ENCODE measurements at places on chromosomes 7 and 10.

GRCh38 chr7:34501156-34501555 is 156.9 kb upstream of the NPSR1 start:
- DNase-seq = no peak

- no peak for DNase-seq
These were observed 6.9 kb upstream of the UBE2H start for GRCh38 chr7:129959471-129960203.

DNA sequence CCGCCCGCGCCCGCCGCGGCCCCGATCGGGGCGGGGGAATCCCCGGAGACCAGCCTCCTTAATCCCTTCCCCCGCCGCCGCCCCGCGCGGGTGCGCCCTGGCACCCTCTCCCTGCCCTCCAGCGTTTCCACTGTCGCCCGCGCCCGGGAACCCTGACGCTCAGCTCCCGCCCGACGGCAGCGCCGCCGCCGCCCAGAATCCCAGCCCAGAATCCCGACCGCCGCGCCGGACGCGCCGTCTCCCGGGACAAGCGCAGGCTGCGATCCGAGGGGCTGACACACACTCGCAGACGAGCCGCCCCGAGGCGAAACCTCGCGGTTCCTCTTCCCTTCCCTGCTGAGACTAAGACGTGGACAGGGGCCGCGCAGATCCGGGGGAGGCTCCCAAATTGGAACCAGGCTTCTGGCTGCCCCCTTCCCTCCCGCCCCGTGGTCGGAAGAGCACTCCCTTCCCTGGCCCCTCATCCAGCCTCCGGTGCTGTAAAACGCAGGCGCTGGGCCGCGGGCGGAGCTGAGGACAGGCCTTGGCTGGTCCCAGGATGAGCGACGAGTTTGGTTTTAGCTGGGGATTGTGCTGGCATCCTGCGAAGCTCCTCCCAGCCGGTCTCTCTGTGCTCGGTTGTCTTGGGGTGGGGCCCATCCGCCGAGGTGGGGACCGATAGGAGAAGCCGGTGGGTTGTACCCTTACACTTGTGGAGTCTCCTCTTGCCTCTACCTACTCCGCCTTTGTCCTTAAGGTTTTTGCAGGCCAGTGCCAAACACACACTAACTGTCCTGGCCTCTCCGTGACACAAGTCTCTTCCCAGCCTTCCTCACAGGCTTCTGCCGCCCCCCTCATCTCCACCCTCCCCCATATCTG is 1.1 kb downstream of the MARVELD1 start:
- DNase-seq = no peak

DNA sequence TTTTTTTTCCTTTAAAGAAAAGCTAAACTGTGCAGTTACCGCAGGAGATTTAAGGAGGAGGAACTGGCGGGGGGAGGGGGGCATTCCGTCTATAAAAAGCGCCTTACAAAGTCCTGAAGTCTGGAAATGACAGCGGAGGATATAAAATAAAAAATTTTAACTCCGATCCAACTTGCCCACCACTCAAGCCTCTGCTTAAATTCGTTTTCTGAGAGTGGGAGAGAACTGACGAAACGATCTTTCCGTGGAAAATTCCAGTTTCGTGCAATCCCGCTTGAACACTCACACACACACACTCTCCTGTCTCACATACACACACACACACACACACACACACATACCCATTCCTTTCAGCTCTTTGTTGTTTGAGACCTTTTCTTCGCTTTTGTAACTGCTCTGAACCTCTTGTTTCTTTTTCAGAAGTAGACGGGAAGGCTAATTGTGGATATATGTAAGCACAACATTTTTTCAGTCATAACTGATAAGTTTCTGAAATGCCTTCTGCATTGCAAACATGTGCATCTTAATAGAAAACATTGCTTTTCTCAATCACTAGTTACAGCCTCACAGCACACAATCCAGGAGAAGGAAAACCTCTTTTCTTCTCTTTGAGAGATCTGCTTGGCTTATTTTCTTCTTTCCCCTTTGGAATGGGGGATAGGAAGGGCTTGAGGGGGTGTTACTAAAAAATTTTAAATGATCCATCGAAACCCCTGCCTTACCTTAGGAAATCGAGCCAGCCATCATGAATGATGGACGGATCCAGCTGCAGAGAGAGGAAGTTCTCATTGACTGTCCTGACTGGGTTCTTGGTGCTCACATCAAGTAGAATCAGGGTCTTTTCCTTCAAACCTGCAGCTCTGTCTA is 628 bp downstream of the HPSE2 start:
- DNase-seq = no peak

DNA sequence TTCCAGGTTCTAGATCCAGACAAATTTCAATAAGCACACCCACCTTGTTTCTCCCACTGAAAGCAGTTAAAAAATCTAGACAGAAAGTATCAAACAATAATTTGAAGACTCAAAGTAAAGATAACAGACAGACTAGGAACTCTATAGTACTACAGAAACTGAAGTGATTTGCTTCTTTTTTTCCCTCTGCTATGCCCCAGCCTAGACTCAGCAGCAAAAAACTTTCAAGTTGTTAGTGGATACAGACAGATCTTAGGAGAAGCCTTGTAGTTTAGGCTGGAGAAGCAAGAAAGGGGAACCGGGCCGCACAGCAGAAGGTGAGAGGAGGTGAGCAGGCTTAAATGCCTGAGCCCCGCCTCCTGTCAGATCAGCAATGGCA is 65.1 kb downstream of the IGF2BP3 start:
- no peak for DNase-seq

- no peak for DNase-seq
These were observed 1022.6 kb downstream of the LRMDA start for GRCh38 chr10:76453997-76454396.

- DNase-seq = peak; percentile 72
These were observed 58.7 kb downstream of the INPP5F start for GRCh38 chr10:119784340-119785067.

- no peak for DNase-seq
These were observed 7.4 kb downstream of the NRCAM start for GRCh38 chr7:108448584-108449505.

All from SHP77 treated with DMSO at 0.1 percent for 48 hours (cell line).